ENCODE measurements at places on chromosomes 7 and 10. TPM values are rescaled to one million over a fixed set of nuclear protein-coding genes. Genes with fewer than 3 reads are reported as not detected.

Gene VPS37D
- 3.5 TPM for total RNA-seq

GRCh38 chr10:60236869-60237524, 152.7 kb downstream of the ANK3 start:
- no peaks in the 10 kb centered on the region for H3K27me3 ChIP-seq
- peaks cover 19% of the 10 kb centered on the region for H3K4me1 ChIP-seq
- no peaks in the 10 kb centered on the region for H3K36me3 ChIP-seq

GRCh38 chr10:77879710-77880109, 46.8 kb downstream of the DLG5 start:
- no peak overlapping the region for H3K4me3 ChIP-seq
- peaks cover 29% of the 10 kb centered on the region for H3K4me1 ChIP-seq
- no peak for DNase-seq
- H3K27me3 ChIP-seq = no peaks in the 10 kb centered on the region
- no peaks in the 10 kb centered on the region for H3K36me3 ChIP-seq

DNA sequence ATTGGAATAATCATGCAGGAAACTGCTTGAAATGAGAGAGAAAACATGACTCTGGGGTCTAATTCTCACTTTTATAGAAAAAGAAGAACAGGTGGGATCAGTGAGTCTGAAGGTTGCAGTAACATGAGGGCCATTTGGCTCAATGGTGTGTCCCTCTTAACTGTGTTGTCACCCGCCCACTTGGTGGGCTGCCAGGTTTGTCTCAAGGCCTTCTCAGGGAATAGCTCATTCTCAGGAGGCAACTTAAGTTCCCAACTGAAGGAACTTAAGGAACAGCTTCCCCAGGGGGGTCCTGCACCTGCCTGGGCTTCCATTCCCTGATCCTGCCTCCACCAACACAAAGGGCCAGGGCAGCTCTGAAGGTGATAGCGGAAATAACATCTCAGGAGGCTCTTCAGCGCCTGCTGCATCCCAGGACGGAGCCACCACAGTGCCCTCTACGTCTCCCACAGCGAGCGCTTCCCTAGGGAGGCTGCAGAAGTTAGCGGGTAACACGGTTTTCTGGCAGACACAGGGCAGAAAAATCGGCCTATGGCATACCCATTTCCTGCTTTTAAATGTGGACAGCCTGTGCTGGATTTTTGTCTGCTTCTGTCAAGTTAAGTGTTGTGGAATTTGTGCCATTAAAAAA, 88.8 kb downstream of the ZRANB1 start:
- peaks cover 17% of the 10 kb centered on the region for H3K36me3 ChIP-seq
- H3K4me3 ChIP-seq = no peak overlapping the region
- H3K27me3 ChIP-seq = no peaks in the 10 kb centered on the region
- peaks cover 8% of the 10 kb centered on the region for H3K4me1 ChIP-seq
- no peak for DNase-seq
- no peak overlapping the region for H3K27ac ChIP-seq

GRCh38 chr10:3293581-3294431, 121.2 kb upstream of the PITRM1 start:
- no peaks in the 10 kb centered on the region for H3K36me3 ChIP-seq
- no peak for DNase-seq
- H3K27me3 ChIP-seq = no peaks in the 10 kb centered on the region
- H3K27ac ChIP-seq = peak overlapping the region; percentile 93
- peaks cover 12% of the 10 kb centered on the region for H3K4me1 ChIP-seq

DNA sequence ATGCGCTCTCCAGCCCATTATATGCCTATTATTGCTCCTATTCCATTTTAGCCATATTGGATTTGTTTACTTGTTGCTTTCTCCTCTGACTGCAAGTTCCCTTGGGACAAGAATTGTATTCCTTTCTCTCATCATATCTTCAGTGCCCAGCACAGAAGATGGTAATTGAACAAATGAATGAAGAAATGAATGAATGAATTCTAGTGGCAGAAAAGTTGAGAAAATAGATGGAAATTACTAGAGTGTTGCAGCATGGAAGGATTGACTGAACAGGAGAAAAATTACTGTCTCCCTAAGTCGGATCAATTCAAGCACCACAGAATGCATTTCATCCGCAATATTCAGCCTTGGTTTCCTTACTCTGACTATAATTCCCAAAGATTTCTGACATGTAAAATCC, 1243.2 kb downstream of the SORCS1 start:
- no peaks in the 10 kb centered on the region for H3K4me1 ChIP-seq
- H3K27ac ChIP-seq = no peak overlapping the region
- DNase-seq = no peak
- H3K27me3 ChIP-seq = no peaks in the 10 kb centered on the region

All from suprapubic skin (tissue), 4 donors.